ENCODE measurements at places on chromosomes 1 and 21.

DNA sequence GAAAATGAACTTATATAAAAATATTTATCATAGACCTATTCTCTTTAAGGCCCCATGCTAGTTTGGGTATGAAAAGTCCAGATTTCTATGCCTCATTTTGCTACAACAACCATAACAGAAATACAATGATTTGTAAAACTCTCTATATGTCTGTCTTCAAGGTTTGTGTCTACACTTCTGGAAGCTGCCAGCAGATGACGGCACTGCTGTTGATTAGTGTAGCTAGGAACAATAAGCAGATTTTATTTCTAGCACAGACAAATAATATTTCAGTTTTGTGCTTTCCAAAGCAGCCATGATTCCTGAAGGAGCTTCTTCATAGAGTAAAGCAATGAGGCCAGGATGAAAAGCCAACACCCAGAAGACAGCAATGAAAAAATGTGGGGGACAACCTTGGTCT, 779.6 kb upstream of the ADGRL2 start:
- no peak for DNase-seq

- no peak for DNase-seq
Measured at GRCh38 chr1:221256773-221257172, 377.5 kb downstream of the HLX start.

GRCh38 chr1:244113532-244114320, 62.6 kb downstream of the ZBTB18 start:
- no peak for DNase-seq

GRCh38 chr1:56566061-56566744, 13.2 kb downstream of the PLPP3 start:
- no peak for DNase-seq

- DNase-seq = peak; percentile 49
Measured at GRCh38 chr21:31974454-31974985, 101.7 kb downstream of the HUNK start.

- no peak for DNase-seq
Measured at GRCh38 chr1:80656014-80656636, 1144.6 kb upstream of the ADGRL2 start.

- DNase-seq = peak; percentile 50
Measured at GRCh38 chr21:38769191-38769780, 36.4 kb upstream of the ETS2 start.

GRCh38 chr1:101122452-101123166, 97.0 kb upstream of the DPH5 start:
- no peak for DNase-seq

- no peak for DNase-seq
Measured at GRCh38 chr1:226895644-226896043, 25.2 kb downstream of the PSEN2 start.

GRCh38 chr1:205313563-205314308, 7.8 kb downstream of the NUAK2 start:
- DNase-seq = peak; percentile 66

DNA sequence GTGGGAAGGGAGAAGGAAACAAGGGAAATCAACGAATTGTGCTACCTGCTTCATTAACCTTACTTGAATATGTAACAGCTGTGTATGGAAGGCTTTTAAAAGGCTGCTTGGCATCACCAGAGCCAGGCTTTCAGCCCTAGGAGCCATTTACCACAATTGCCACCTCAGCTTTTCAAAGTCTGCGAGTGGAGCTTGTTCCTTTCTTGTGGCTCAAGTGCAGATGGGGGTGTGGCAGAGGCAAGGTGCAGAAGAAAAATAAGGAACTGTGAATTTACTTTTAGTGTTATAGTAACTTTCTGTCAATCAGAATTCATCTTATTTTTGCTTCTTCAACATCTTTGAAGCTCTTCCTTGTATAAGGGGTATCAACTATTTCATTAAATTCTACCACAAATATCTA, 17.6 kb downstream of the CLCA2 start:
- no peak for DNase-seq

DNA sequence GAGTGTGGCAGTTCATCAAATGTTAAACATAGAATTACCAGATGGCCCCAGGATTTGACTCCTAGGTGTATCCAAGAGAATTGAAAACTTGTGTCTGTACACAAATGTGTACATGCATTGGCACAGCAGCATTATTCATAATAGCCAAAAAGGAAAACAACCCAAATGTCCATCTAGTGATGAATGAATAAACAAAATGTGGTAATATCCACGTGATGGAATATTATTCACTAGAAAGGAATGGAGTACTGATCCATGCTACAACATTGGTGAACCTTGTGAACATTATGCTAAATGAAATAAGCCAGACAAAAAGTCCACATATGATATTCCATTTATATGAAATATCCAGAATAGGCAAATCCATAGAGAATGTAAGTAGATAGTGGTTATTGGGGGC, 77.7 kb downstream of the RAVER2 start:
- no peak for DNase-seq

GRCh38 chr1:204670152-204670927, 15.2 kb downstream of the LRRN2 start:
- DNase-seq = no peak

DNA sequence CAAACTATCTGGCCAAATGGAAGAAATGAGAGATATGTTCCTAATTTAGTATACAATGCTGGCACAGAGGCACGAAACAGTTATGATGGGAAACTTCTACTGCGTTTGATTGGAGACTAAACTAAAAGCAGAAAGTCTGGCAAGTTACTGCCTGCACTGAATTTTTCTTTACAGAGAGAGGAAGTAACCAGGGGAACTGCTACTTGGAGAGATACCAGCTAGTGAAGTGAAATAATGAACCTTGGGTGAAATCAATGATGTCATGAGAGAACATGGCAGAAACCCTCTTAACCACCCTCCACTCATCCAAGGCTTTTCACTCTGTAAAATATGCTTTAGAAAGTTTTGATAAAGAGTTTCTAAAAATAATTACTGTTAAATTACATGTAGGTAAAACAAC, 29.3 kb downstream of the NIBAN1 start:
- DNase-seq = no peak

GRCh38 chr1:117046781-117047180, 13.3 kb upstream of the TTF2 start:
- no peak for DNase-seq

DNA sequence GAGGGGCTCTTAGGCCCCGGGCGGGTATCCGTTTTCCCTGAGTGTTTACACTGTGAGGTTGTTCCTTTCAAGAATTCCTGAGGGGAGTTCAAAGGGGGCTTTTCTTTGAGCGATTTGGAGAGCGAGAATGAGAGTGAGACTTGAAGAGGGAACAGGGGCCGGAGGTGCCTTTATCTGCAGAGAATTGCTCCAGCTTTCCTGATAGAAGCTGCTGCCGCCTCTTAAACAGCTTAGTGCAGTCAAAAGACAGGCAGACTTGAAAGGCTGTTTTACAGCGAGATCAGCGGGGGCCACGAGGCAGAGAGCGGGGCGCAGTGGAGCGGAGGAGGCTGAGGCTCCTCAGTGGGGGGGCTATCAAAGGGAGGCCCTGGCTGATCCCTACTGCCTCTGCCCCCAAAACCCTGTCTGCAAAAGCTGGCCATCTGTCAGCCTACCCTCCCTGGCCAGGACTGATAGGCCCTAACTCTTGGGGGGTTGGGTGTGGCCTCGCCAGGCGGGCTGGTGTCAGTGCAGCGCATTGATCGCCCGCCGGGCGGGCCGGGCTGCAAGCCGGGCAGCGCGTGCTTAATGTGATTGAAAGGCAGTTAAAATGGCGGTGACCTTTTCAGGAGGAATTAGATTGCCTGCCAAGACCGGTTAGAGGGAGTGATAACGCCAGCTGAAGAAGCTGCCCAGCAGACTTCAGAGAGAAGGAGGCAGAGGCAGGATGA, 36.4 kb downstream of the TMEM53 start:
- no peak for DNase-seq

GRCh38 chr1:29801561-29801973, 565.2 kb downstream of the PTPRU start:
- DNase-seq = no peak

GRCh38 chr1:91406773-91407389, 2.2 kb upstream of the HFM1 start:
- DNase-seq = no peak

- DNase-seq = peak; percentile 17
Measured at GRCh38 chr1:64006276-64007051, 197.0 kb upstream of the UBE2U start.

DNA sequence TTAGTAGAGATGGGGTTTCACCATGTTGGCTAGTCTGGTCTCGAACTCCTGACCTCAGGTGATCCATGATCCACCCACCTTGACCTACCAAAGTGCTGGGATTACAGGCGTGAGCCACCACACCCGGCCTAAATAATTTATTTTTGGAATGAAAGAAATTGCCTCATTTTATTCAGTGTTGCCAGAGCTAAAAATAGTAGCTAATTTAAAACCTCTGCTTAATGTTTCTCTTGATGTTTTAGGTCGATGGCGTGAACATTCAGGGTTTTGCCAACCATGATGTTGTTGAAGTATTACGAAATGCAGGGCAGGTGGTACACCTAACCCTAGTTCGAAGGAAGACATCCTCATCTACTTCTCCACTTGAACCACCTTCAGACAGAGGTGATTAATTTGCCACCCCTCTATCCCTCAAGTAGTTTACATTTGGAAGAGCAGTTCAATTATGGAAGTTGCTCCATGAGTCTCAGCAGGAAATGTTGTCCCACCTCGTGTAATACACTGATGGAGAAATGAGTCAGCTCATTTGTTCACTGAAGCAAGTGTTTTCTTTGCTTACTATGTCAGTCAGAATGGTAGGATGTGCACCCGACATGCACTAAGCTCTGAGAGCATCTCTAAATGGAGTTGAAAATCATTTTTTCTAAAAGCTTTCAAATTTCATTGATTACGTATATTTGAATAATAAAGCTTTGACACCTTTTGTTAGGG, 54.9 kb downstream of the PATJ start:
- no peak for DNase-seq

DNA sequence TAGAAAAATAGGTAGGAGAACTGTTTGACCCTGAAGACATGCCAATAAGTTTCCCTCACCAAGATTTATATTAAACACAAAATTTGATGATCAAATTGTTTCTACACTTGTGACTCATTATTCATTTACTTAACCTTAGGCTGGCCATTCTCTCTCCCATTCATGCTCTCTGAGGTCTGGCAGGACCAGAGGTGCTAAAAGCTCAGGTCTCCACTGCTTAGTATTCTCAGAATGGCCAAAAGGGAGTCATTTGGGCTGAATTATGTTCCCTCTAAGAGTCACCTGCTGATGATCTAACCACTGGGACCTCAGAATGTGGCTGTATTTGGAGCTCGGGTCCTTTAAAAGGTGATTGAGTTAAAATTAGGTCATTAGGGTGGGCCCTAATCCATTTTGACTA, 47.1 kb upstream of the ATP1B1 start:
- no peak for DNase-seq

GRCh38 chr1:168621356-168621755, 45.0 kb downstream of the XCL1 start:
- no peak for DNase-seq

- peak; percentile 18 for DNase-seq
Measured at GRCh38 chr1:43864111-43865045, 69.2 kb upstream of the ARTN start.

DNA sequence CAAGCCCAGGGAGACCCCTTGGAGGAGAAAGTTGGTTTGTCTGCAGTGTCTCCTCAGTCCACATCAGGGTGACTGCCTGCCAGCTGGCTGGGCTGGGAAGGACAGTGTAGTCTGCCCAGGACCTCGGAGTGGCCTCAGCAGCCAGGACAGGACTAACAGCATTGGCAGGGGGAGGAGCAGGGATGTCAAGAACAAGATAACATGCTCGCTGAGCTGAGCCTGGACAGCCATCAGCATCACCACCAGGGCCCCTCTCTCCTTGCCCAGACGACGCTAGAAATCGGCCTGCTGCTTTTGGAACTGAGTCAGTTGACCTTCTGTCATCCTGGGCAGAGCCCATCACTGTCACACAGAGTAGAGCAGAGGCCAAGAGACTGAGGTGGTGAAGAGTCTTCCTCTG, 83.6 kb upstream of the CNTN2 start:
- DNase-seq = no peak

- no peak for DNase-seq
Measured at GRCh38 chr1:6592441-6592840, 10.2 kb downstream of the KLHL21 start.

- peak; percentile 28 for DNase-seq
Measured at GRCh38 chr1:207500306-207500705, 4.3 kb downstream of the CR1 start.

DNA sequence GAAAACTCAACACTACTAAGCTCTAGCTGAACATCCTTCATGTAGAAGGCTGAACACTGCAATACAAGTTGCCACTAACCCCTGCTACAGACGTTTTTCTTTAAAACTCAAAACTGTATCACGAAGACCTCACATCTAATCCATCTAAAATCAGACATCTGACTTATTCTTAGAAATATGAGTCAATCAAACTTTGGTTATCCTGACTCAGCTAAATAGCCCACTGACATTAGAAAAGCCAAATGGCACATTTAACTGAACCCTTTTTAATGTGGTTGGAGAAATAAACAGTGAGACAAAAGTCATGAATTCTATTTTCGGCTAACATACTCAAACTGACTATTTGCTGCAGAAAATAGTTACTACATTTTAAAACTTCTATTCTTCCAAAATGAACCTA, 35.6 kb downstream of the WLS start:
- no peak for DNase-seq

GRCh38 chr1:163874070-163874469, 552.3 kb downstream of the NUF2 start:
- DNase-seq = no peak

- no peak for DNase-seq
Measured at GRCh38 chr1:54153535-54154439, 987 bp upstream of the CDCP2 start.

GRCh38 chr21:38386967-38387366, 111.3 kb downstream of the ERG start:
- peak; percentile 35 for DNase-seq

DNA sequence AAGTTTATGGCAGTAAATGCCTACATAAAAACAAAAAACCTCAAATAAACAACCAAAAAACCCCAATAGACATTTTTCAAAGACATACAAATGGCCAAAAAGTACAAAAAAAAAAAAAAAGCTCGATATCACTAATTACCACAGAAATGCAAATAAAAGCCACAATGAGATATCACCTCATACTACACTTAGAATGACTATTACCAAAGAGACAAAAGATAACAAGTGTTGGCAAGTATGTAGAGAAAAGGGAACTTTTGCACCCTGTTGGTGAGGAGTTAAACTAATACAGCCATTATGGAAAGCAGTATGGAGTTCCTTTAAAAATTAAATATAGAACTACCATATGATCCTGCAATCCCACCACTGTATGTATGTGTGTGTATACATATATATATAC, 21.1 kb downstream of the SLC25A24 start:
- DNase-seq = no peak

DNA sequence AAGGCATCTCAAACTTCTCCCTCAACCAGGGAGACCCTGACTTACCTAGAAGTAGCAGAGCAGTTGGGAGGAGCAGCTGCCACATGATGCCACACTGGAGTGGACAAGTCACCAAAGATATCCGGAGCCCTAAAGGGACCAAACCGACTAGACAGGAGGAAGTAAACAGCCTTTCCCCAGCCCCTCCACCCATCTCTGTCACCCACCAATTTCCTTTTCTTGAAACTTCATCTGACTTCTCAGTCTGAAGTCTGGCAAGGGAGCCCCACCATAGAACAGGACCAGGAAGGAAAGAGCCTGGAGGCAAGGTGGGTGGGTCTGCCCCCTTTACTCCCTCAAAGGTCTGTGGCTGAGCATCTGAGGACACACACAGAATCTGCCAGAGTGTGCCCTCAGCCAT, at the start of gene FCGR3A:
TSS of gene FCGR3A (minus strand) at position 167 of the 400 bp plus-strand sequence. CDS start at position 85, 82 bp downstream.
- no peak for DNase-seq

- DNase-seq = no peak
Measured at GRCh38 chr1:216805233-216805632, 82.0 kb upstream of the ESRRG start.

GRCh38 chr21:41783476-41784180, 16.8 kb upstream of the RIPK4 start:
- DNase-seq = no peak

All from activated T-cell treated with anti-CD3 and anti-CD28 coated beads, Interleukin-2, amount 50 U/mL, for 72 hours (primary cell).